ENCODE measurements at places on chromosomes 3 and 15.

- no peak for DNase-seq
These were observed 12.5 kb upstream of the FEM1B start for GRCh38 chr15:68265081-68265480.

DNA sequence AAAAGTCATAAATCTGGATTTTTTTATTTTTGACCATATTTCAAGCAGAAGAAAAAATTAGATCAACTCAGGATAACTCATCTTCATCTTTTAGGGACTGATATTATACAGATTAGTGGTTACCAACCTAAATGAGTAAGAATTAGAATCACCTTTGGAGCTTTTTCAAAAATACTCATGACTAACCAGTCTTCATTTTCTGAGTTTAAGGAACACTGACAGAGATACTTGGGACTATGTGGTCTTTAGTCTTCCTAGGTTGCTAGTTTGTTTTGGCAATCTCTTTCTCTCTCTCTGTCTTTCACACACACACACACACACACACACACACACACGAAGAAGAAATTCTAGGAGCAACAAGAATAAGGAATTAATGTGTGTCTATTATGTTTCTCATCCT is 50.1 kb downstream of the TMOD3 start:
- no peak for DNase-seq

GRCh38 chr15:101500865-101501551 is 11.5 kb upstream of the PCSK6 start:
- DNase-seq, result no peak

DNA sequence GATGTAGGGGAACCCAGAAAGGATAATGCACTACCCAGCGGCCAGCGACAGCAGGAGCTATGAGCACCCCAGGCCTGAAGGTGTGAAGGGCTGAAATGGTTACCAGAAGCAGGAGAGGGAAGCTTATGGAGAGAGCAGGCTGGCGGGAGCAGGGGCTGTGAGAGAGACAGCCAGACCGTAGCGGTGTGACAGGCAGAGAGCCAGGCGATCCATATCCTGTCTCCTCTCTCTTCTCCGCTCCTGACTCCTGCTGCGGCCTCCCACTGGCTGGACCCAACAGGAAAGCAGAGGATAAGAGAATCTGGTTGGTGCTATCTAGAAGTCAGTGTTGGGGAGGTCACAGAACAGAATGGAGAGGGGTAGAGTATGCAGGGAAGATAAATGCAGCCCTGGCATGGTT is 49.9 kb downstream of the BTD start:
- DNase-seq, result no peak

DNA sequence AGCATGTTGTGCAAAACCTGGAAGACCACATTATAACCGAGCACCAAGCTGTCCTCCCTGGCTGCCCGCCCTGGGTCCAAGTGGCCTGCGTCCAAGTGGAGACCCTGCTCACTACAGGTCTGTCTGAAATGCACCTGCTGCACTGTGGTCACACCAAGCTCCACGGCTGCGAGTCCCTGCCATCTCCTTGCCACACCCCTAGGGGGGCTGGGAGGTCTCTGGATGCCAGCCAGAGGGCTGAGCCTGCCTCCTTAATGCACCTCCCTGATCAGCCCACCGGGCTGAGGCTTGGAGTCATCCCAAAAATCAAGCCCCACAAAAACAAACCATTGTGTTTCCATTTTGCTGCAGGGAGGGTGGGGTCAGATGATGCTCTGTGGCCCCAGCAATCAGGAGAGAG is 187.1 kb downstream of the MEGF11 start:
- no peak for DNase-seq

DNA sequence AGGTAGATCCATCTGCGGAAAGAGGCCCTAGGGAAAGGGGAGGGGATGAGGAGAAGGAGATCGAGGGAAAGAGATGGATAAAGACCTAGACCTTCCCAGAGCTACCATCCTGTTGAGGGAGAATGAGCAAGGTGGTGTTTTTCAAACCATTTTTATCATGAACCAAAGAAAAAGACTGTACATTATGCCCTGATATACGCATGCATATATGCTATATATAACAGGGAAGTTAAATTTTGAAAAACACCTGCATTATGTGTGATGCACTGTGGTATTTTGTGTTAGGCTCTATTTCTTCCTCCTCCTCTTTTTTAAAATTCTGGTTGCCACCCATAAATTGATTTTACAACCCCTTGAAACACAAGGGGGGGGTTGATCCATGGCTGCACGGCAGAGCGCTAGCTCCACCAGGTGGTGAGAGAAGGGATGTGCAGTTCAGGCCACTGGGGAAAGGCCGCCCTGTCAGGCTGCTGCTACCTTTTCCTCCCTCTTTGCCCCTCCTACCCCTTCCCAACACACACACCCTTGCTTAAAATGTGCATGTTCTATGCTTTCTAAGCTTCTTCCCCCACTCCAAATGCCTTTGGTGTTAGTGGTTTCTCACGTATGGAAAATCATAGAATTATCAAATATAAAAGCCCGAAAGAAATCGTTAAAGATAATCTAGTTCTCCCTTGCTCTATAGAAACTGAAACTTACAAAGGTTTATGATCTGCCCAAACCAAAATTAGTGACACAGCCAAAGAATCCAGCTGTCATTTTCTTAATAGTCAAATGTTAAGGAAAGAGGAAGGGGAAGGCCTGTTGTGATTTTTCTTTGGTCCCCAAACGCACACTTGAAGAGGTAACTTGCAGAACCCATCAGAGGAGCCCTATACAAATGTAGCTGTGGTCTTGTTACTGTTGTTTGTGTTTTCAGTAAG is 262.0 kb upstream of the UMPS start:
- peak; percentile 73 for DNase-seq

DNA sequence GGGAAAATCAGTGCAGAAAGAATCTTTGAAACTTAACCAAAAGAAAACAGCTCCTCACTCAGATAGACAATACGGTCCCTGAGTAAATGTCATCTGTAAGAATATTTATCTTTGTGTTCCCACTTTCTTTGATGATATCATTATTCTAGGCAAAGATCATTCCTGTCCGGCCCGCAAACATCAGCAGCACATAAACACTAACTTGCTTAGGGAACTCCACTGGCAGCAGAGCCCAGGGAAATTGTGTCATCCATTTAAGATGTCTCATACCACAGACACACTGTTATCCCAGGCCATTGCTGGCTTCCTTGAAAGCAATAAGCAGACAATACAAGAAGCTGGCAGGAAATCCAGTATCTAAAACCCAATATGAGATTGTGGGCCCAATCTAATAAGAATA is 20.1 kb upstream of the CD96 start:
- no peak for DNase-seq

- DNase-seq, result no peak
These were observed 8.4 kb upstream of the KLF15 start for GRCh38 chr3:126365351-126366277.

GRCh38 chr3:178714925-178715832 is 178.9 kb downstream of the KCNMB2 start:
- DNase-seq, result no peak

GRCh38 chr3:79906106-79906505 is 138.3 kb upstream of the ROBO1 start:
- no peak for DNase-seq

GRCh38 chr3:47410417-47410720 is 29.5 kb downstream of the PTPN23 start:
- no peak for DNase-seq

DNA sequence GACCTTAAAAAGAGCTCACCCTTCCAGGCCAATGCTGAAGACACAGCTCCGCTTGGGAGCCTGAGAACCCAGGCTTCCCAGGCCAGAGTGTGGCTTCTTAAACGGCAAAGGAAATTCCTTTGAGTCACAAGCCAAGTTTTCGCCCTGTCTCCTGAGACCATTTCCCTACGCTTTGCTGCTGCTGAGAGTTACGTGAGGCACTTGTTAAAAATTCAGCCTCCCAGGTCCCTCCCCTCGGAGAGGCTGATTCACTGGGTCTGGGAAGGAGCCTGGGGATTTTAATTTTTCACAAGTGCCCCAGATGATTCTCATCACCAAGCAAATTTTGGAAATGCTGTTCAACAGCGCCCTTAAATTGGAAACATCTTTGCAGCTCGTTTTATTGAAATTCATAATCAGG is 25.5 kb downstream of the RLBP1 start:
- DNase-seq, result no peak

DNA sequence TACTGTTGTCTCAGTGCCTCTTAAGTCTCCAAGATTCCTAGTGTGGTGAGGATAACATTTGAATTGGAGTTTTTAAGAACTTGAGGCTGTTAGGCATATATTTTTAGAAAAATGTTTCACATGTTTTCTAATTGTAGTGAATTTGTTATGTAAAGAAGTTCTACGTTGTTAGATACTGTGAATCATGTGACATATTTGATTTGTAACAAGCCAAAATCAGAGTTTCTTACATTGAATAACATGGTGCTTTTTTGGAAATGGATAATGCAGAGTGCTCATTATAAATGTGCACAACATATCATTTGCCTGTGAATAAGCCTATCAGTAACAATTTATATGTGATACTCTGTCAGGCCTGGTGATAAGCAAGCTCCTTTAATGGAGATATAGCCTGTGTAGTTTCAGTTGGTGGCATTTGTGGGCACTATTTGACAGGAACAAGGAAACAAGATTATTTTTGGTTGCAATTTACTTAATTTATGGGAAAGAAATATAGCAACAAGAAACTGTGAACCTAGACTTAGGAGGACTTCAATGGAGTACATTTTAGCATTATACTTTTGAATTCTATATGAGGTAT is 328.8 kb downstream of the ARPP21 start:
- no peak for DNase-seq

- peak; percentile 36 for DNase-seq
These were observed 439 bp downstream of the CTXND1 start for GRCh38 chr15:80251428-80252120.

DNA sequence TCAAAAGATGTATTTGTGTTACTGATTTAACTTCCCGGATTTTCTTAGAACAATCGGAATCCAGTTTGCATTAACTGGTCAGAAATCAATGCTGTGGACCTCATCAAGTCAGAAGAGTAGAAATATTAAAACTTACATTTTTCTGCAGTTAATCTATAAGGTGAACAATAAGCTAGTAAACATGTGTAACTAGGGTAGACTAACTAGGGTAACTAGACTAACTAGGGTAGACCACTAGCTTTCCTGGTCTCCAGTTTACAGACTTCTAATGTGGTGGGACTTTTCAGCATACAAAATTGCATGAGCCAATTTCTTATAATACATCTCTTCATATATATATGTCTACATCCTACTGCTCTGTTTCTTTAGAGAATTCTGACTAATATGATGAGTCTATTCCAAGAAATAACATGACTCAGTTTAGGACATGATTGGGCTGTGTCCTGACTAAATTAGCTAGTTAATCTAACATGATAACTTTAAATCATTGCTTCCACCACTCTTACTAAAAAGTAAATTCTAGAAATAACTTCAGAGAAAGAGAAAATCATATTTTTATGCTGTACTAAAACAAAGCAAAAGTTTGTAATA is 5.3 kb downstream of the PLSCR2 start:
- DNase-seq, result no peak

DNA sequence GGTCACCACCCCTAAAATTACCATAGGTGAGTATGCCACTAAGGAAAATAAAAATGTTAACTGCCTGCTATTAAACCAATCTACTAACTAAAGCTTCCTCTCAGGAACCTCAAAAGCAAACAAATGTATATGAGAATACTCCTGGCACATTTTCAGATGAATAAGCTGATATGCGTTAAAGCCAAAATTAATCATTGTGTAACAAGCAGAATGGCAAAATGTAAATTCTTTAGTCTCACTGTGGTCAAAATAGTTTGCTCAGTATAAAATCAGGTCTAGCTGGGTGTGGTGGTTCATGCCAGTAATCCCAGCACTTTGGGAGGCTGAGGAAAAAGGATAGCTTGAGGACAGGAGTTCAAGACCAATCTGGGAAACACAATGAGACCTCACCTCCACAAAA is 53.6 kb downstream of the SUMF1 start:
- DNase-seq, result no peak

GRCh38 chr3:99878005-99878404 is 60.3 kb downstream of the CMSS1 start:
- DNase-seq, result no peak

DNA sequence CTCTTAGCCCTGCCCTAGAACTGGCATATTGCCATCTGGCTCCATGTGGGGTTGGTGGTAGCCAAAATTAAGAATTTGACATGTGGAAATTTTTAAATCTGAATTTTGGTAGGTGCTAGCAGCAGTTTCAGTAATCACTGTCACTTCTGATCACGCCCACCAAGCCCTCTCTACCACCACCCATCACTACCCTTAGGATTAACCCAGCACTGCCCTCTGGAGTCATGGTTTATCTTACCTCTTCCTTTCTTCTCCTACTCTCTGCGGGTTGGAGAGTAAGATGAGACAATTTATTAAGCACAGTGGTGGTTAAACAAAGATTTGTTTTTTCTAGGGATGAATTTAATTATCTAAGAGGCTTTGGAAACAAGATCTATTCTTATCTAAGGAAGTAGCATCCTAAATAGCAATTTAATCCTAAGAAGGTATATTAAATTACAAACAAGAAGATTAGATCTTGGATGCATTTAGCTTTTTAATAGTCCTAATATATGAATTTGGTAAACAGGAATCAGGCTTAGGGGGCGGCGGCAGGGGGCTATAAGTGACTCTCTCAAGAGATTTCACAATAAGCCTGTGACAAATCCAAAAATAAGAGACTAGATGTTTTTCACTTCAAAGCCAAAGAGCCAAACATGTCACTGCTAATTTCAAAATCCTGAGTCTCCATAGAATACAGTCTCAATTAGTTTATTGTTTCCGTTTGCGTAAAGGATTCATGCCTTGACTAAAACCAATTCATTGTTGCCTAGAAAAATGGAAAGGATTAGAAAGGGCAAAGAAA is 498.4 kb upstream of the UBE2E2 start:
- DNase-seq, result peak; percentile 32

DNA sequence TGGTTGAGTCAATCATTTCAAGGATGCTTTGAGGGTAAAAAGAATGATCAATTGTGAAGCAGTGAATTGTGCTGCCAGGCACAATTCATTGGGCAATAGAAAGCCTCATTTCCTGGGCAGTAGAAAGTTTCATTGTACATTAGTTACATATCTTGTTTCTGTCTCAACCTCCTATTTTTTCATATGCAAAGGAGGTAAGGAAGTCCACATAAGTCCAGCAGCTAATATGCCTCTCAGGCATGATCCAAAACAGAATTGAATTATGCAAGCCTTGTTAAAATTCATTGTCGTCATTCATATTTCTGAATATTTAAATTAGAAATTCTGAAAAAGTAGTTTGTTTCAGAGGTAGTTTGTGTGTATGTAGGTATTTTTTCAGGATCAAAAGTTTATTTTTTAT is 65.8 kb downstream of the TFRC start:
- no peak for DNase-seq

GRCh38 chr3:154085799-154086198 is 35.4 kb upstream of the ARHGEF26 start:
- DNase-seq, result no peak

- no peak for DNase-seq
These were observed 23.4 kb upstream of the PPARG start for GRCh38 chr3:12265508-12265907.

GRCh38 chr15:62639432-62639831 is 403.1 kb upstream of the TPM1 start:
- DNase-seq, result no peak

GRCh38 chr3:144496141-144496835 is 524.7 kb downstream of the DIPK2A start:
- no peak for DNase-seq

GRCh38 chr15:40289140-40289775 is 6.4 kb upstream of the ANKRD63 start:
- no peak for DNase-seq

Data from neural progenitor cell (in vitro differentiated cells).